GM04504 (cell line): ENCODE measurements at places on chromosomes 7 and 10.

DNA sequence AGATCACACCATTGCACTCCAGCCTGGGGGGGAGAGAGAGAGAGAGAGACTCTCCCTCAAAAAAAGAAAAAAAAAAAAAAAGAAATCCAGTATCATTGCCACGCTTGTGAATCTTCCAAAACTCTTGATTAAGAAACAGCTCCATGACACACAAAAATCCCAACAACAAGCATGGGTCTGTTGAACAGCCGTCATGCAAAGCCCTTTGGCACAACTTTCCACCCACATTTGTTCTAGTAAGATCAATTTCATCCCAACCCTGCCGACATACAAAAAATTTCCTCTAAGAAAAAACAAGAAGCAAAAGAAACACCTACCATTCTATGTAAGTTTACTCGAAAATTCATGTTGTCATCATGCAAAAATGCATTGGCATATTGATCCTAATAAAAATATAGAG is 62.8 kb downstream of the ARMH3 start:
- no peak for DNase-seq

GRCh38 chr7:50821457-50822008 is 38.8 kb upstream of the GRB10 start:
- no peak for DNase-seq

DNA sequence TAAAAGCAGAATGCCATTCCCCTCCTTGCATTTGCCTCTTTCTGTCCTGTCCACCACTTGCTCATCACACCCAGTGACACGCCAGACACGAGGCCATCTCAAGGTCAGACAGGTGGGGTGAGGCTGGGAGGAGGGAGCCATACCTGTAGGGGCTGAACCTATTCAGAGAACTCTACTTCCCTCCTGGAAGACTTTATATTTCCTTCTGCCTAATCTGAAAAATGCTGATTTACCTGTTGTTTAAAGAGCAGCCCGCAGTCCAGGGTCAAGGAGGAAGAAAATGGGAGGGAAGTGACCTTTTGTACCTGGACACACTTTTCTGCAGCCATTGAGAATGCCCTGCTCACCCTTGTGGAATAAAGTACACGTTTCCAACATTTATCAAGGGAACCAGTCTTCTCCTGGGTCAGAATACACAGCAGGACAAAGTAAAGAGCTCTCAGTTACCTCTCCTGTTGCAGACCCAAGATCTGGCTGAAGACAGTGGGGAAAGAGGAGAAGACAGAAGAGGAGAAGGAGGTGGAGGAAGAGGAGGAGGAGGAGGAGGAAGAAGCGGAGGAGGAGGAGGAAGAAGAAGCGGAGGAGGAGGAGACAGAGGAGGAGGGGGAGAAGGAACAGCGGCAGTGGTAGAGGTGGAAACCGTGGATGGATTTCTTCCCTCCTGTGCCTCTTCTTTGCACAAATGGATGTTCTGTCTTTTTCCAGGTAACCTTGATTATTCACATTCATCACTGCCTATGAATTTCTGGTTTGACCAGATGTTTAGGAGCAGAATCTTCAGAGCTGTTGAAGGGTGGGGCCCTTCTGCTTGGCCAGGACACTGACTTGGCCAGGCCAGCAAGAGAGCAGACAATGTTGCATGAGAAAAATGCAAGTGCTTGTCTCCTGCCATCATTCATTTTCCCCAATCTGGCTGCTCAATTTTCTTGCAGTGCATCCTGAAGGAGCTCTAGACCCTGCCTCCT is 1.2 kb upstream of the BLNK start:
- DNase-seq: no peak

GRCh38 chr10:4129866-4130477 is 345.0 kb upstream of the KLF6 start:
- DNase-seq: no peak

DNA sequence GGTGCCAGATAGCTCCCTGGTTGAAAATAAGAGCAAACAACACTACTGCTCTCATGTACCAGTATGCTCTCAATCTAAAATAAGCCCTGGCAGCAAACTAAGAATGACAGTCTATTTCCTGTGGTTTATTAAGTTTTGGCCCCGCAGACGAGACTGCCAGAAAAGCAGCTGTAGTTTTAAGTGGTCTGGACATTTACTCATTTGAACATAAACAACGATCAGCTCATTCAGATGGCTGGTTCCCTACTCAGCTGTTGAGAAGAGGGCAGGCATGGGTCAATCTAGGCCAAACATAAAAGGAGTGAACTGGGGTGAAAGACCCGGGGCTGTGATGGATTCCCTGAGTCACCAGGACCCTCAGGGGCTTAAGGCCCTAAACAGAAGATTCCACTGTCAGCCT is 4.5 kb downstream of the TRIL start:
- DNase-seq: no peak

DNA sequence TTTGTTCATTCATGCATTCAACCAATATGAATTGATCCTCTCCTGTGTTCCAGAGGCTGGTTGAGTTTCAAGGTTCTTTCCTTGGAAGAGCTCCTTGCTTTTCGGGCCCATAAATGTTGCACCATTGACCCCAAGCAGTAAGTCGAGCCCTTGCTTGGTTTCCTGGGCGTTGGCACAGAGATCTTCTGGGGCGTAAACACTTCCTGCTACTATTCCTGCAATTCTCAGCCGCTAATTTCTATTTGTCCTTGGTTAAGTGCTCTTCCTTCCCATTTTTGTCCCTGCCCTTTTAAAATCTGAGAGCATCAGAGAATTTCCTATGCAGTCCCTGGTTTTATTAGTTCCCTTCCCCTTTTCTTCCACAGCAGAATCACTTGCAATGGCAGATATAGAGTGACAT is 44.1 kb upstream of the ADRB1 start:
- DNase-seq: no peak

- no peak for DNase-seq
These were observed 94.7 kb upstream of the LYZL2 start for GRCh38 chr10:30724296-30724695.

DNA sequence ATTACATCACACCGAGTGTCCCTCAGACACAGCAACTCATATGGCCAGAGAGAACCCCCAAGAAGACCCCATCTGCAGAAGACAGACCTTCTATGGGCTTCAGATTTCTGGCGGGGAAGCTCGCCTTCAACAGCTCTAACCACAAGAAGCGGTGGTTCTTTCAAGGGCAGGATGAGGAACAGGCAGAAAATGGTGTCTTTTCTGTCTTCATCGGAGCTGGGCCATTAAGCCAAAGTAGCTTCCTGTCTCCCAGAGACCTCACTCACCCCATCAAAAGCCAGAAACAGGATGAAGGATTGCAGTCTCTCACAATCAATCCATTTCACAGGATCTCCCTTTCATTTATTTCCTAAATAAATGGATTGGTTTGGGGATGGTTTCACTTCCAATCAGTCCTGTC is 149.1 kb downstream of the HERPUD2 start:
- DNase-seq: no peak

GRCh38 chr7:45662018-45662417 is 87.8 kb downstream of the ADCY1 start:
- no peak for DNase-seq

DNA sequence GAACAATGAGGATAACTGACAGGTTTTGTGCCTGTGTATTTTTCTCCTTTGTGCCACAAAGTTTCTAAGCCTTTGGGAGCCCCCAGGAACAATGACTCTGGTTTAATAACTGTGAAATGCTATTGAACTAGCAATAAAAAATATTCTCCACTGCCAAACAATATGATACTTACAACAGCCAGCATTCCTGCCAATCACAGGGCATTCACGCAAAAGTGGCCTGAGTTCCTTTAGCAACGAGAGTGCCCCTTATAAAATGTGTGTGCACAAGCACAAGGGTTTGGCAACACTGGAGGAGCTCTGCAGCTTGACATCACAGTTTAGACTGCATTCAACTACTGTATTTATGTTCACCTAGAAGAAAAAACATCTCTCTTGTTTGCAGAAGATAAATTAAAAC is 412.9 kb upstream of the NFE2L3 start:
- DNase-seq: no peak

- no peak for DNase-seq
These were observed 30.6 kb downstream of the ADARB2 start for GRCh38 chr10:1706711-1707110.

DNA sequence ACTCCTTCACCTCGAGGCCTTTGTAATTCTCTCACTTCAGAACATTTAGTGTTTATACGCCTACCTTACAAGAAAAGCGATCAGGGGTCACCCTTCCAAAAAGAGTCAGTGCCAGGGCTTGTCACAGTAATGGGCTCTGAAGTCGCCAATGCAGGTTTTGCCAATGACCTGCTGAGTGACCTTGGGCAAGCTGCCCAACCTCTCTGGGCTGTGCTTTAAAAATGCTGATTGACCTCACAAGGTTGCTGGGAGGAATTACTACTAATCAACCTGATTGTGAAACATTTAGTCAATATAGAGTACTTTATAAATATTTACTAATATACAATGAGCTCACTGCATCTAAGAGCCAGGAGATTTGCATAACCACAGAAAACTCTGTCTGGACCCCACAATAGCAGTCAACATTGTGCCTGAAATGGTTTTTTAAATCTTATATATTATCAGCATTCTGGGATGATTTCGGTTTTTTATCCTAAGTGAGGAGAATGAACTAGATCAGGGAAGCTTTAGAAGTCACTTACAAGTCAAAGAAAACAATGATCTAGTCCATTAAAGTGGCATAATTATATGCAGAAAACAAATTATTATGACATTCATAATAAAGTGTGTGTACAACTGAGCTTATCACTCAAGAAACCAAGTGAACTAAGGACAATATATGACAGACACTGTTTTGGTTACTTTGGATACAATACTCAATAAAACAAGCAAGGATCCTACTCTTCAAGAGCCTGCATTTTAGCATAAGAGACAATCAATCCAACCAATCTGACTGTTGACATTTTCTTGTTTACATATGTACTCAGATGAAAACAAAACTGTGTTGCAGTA is 290.5 kb downstream of the SORCS1 start:
- DNase-seq: no peak

DNA sequence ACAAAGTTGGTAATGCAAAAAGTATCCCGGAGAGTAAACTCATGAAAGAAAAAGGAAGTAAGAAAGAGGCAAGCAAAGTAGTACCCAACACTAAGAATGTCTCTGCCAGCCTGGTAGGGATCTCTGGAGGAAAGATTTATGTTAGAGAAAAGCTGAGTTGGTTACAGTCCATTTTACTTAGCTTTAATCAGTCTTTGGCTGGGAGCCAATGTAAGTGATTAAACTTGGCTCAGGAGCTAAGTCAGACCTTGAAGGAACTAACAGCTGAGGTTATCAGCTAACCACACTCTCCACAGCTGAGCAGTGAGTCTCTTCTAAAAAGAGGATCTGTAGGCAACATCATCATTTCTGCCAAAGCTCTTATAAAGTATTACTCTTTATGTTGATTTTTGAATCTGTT is 148.0 kb downstream of the ANKRD7 start:
- no peak for DNase-seq

GRCh38 chr10:48194830-48195229 is 79.7 kb downstream of the FRMPD2 start:
- DNase-seq: no peak

DNA sequence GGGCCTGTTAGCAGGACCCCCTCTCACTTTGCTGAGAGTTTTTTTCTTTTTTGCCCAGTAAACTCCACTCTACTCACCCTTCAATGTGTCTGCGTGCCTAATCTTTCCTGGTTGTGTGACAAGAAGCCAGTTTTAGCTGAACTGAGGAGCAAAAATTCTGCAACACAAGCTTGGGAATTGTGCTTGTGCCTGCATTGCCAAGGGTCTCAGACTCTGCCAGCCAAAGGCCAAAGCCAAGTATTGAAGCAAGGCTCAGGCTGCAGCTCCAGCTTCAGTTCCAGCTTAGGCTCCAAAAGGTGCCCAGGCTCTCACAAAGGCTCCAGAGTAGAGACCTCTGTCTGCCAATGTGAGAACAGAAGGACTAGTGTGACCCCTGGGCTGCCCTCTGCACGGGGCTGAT is 4.2 kb upstream of the CPA2 start:
- no peak for DNase-seq

DNA sequence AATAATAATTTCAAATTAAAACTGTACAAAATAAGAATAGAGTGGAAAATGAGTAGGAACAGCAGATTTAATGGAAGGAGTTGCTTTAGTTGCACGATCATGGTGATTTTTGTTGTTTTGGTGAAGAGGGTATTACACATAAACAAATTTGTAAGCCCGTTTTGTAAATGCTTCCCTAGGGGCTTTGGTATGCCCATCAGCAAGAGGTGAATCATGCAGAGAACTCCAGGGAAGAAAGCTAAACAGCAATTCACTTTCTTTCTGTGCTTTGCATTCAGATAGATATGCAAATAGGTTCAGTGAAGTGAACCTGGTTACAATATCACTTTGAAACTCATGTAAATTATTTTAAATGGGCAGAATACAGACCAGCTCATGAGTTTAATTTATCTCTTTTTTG is 422.2 kb upstream of the MTPN start:
- DNase-seq: no peak

- no peak for DNase-seq
These were observed 15.4 kb upstream of the CLDN4 start for GRCh38 chr7:73815436-73815835.
